Type B pancreatic cell (in vitro differentiated cells): ENCODE measurements at places on chromosomes 4 and X. TPM values are rescaled to one million over a fixed set of nuclear protein-coding genes. Genes with fewer than 3 reads are reported as not detected.

IL1RAPL1 gene
- 0.48 and 2.6 TPM in 2 replicates for total RNA-seq

ADGRG2 gene
- total RNA-seq: 2.4 and 3.4 TPM in 2 replicates

- H3K4me3 ChIP-seq: no peak overlapping the region
- no peak for DNase-seq
- no peaks in the 10 kb centered on the region for H3K27me3 ChIP-seq
- no peaks in the 10 kb centered on the region for H3K36me3 ChIP-seq
Observed at GRCh38 chr4:141759796-141760425, 123.5 kb downstream of the IL15 start.

GRCh38 chrX:68403522-68403921 lies 29.8 kb downstream of the OPHN1 start:
- H3K4me3 ChIP-seq: no peak overlapping the region
- H3K27me3 ChIP-seq: no peaks in the 10 kb centered on the region
- no peak overlapping the region for H3K27ac ChIP-seq
- H3K36me3 ChIP-seq: no peaks in the 10 kb centered on the region
- peaks cover 6% of the 10 kb centered on the region for H3K4me1 ChIP-seq
- no peak for DNase-seq

GRCh38 chr4:75735525-75735924 lies 11.1 kb downstream of the USO1 start:
- no peaks in the 10 kb centered on the region for H3K27me3 ChIP-seq
- no peak overlapping the region for H3K4me3 ChIP-seq
- no peaks in the 10 kb centered on the region for H3K4me1 ChIP-seq
- no peak overlapping the region for H3K27ac ChIP-seq
- H3K36me3 ChIP-seq: peaks cover 21% of the 10 kb centered on the region

GRCh38 chr4:137768196-137768595 lies 235.9 kb upstream of the PCDH18 start:
- no peaks in the 10 kb centered on the region for H3K4me1 ChIP-seq
- H3K27ac ChIP-seq: no peak overlapping the region
- no peak overlapping the region for H3K4me3 ChIP-seq
- H3K36me3 ChIP-seq: no peaks in the 10 kb centered on the region
- no peaks in the 10 kb centered on the region for H3K27me3 ChIP-seq

DNA sequence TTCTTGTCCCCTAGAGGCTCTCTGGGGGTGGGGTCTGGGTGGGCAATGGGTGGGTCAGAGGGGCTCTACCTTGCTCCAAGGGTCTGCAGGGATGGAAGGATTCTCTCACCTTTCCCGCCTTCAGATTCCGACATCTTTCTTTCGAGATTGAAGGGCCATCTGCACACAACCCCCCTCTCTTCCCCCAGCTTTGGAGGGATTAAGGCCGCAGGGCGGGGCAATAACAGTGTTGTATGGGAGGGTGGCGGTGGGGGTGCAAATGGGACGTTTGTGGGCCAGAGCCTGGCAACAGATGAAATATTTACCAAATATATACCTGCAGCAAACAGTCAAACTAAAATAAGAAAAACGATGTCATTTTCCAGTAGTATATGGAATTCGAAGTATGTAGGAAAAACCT lies at the start of gene CACNA1F:
Gene CACNA1F (minus strand): TSS at position 165 of the 400 bp plus-strand sequence. CDS start 31 bp downstream, at position 134.
- DNase-seq: no peak
- no peak within 1 kb of the TSS for H3K4me3 ChIP-seq
- peaks cover 5% of the 10 kb centered on the region for H3K4me1 ChIP-seq
- no peaks in the 10 kb centered on the region for H3K27me3 ChIP-seq

FHIP1A gene
- 13.2 and 38.9 TPM in 2 replicates for total RNA-seq
